ENCODE measurements at places on chromosomes 13 and 19.

DNA sequence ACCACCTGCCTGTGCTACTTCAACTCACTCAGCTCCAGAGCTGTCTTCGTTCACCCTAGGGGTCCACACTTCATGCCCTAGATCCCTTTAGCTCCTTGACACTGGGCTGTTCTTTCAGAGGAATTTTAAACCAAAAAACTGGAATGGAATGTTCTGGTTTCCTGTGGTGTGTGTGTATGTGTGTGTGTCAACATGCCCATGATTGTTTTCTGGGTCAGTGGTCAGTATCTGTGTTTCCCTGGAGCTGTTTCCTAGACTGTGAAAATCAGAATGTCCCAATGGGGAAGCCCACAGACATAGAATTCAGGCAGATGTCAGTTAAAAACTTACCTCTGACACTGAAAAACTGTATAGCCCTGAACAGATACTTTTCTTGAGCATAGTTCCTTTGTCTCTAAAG lies 1.3 kb downstream of the PMIS2 start:
- ATAC-seq: no peak

DNA sequence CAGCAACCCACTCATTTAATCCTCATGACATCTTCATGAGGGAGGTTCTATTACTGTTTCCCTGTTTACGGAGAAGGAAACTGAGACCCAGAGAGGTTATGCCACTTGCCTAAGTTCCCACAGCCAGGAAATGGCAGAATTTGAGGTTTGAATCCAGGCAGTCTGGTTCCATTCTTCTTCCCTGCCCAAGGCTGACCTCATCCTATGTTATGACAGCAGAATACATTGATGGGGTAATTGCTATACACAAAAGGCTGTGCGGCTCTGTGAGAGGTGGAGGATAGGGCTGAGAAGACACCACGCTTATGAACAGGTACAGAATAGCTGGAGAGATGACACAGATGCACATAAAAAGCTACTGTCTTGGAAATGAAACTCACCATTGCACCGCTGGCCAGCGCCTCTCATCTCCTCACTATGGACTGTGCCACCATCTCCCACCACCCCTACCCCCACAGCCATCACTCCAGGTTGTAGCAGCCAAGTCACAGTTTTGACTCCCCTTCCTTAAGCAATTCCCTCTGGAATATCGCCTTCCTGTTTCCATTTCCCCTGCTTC lies 11.5 kb downstream of the MAG start:
- ATAC-seq: no peak

GRCh38 chr19:53961523-53962356 lies 997 bp upstream of the CACNG8 start:
- peak; percentile 90 for ATAC-seq

DNA sequence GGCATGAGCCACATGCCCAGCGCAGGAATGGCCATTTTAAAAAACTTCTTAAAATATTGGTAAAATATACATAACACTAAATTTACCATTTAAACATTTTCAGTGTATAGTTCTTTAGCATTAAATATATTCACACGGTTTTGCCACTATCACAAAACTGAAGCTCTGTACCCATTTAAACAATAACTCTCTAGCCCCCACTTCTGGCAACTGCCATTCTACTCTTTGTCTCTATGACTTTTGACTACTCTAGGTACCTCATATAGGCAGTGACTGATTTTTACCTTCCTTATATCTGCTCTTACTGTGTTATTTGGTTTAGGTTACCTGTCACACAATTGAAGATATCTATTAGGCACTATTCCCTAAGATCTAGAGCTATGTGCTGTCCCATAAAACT lies 2.3 kb upstream of the KBTBD7 start:
- no peak for ATAC-seq

GRCh38 chr13:59776924-59777690 lies 386.6 kb downstream of the DIAPH3 start:
- ATAC-seq: peak; percentile 61

- ATAC-seq: peak; percentile 50
These were observed 20.1 kb upstream of the DOCK9 start for GRCh38 chr13:98997738-98998641.
